Peyer's patch (tissue), 4 donors: ENCODE measurements at places on chromosomes 3 and 15.

DNA sequence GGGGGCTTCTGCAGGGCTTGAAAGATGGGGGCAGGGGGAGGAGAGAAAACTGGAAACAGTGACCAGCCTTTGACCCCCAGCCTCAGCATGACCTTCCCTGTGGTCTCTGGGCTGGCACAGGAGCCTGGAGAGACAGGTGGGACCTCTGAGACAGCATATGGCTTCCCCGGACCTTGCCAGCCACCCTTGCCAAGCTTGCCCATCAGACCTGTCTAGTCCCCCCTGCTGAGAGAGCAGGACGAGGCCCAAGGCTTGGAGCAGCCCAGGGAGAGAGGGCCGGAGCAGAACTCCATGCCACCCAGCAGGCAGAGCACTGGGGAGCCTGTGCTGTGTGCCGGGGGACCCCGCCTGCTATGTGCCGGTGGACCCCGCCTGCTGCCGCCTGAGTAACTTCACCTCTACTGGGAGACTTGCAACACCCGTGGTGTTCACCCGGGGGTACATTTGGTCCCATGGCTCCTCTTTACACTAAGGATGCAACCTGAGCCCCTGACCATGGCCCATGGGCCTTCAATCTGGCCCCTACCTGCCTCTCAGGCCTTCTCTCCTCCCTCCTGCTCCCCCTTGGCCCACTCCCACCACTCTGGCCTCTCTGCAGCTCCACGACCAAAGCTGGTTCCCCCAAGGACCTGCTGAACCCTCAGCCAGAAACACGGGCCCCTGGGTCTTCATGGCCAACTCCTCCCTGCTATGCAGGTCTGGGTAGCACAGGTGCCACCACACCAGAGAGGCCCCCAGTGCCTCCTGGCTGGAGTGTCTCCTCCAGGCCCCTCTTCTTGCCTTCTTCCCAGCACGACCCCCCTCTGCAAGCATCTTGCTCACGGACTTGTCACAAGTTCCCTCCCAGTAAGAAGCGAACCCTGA is 21.1 kb upstream of the SLC41A3 start:
- DNase-seq = no peak

GRCh38 chr3:195591852-195592251 is 8.1 kb upstream of the APOD start:
- no peak for DNase-seq

DNA sequence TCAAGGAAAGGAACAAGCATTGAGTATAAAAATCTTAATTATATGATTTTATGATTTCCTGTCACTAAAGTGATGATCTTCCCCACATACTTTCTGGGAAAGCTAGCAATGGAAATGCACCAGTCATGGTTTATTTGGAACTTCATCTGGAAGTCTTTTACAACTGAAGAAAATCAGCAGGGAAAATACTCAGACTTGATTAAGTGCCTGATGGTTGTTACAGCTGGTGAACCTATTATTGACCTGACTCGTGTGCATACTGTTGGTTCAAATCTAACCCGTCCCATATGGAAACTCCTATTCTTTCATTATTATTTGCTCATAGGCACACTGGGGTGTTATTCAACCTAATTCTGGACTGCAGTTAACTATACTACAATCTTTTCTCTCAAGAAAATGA is 701.8 kb upstream of the CCDC54 start:
- DNase-seq = no peak

GRCh38 chr15:100994597-100995446 is 75.7 kb downstream of the LRRK1 start:
- no peak for DNase-seq

DNA sequence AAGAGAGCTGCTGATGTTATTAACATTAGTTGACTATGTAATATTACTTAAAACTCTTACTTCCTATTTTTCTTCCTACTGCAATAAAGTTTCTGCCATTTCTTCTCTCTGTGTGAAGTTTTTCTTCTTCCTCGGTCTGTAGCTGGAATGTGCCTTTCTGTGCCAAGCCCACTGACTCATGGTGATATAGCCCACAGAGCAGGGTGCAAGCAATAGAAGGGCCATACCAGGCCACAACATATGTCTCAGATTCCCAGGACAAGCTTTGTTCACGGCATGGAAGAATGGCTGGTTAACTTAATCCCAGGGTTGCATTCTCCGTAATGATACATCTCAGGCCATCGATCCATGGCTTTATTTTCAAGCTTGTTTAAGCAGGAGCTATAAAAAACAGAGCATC is 815.3 kb downstream of the TUSC7 start:
- DNase-seq = no peak

GRCh38 chr3:42653560-42654330 is at the start of gene ZBTB47:
ZBTB47 (plus strand) TSS chr3:42653697; CDS start chr3:42658356, 4,659 bp downstream.
- DNase-seq = peak; percentile 44

GRCh38 chr3:149575961-149576564 is 81.8 kb downstream of the WWTR1 start:
- no peak for DNase-seq

DNA sequence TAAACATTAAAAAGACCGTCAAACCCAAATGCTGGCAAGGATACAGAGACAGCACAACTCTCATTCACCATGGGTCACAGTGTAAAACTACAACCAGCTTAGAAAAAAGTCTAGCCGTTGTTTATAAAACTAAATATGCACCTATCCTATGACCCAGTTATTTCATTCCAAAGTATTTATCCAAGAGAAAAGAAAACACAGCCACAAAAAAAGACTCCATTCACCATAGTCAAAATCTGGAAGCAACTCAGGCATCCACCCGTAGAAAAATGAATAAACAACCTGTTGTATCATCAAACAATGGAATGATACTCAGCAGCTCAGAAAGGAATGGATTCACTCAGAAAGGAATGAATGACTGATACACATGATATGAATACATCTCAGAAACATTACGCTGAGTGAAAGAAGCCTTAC is 28.6 kb downstream of the PLD1 start:
- no peak for DNase-seq

DNA sequence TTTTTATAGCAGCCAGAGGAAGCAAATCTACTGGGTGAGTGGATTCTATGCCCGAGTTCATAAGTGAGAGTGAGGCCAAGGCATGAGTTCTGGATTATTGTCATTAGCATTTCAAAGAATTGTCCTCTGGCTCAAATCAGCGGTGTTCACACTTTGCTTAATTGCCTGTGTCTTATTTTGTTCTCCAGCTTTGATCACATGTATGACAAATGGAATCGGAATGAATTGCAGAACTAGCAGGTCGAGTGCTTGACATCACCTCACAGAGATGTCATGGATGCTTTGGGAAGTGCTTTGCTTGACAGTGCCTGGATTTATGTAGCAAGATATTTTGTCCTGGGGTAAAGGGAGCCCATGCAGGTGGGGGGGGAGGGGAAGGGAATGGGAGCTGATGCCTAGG is 68.0 kb downstream of the SH3GL3 start:
- no peak for DNase-seq

DNA sequence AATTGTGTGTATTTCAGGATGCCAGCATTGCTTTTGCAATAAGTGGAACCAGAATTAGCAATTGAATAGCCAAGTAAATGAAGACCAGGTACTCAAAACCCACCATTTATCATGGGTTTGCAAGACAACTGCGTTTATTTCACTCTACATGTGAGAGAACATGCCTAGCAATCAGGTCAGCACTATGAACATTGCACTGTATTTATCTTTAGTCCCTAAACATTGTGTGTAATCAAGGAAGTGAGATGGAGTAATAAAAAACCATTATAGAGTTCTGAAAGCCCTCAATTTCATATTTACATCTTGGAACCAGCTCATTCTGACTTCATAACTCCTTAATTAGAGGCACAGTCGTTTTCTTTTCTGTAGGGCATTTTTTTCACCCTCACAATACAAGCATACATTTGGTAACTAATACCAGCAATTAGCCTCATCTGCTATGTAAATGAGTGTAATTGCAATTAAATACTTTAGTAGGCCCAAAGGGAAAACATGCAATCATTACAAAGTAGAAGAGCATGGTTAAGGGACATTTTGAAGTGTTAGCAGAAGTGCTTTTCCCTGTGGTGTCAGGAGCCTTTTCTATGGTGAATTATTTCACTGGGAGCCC is 153.1 kb upstream of the DPH6 start:
- DNase-seq = no peak

DNA sequence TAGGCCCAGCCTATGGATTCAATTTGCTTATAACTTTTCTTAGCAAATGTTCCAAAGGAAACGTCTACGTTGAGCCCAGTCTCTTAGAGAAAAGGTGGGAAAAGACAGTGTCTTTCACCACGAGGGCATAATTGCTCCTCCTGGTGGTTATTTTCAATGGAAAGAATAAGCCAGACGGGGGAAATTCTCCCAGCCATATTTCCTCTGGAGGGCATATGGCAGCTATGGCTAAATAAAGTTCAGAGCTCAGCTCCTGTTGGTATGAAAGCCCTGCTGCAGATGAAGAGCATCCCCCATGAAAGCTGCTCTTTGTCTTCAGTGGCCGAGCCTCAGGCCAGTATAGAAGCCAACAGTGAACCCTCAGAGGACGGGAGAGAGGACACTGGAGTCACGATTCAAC is 297.9 kb downstream of the RYR3 start:
- DNase-seq = no peak

DNA sequence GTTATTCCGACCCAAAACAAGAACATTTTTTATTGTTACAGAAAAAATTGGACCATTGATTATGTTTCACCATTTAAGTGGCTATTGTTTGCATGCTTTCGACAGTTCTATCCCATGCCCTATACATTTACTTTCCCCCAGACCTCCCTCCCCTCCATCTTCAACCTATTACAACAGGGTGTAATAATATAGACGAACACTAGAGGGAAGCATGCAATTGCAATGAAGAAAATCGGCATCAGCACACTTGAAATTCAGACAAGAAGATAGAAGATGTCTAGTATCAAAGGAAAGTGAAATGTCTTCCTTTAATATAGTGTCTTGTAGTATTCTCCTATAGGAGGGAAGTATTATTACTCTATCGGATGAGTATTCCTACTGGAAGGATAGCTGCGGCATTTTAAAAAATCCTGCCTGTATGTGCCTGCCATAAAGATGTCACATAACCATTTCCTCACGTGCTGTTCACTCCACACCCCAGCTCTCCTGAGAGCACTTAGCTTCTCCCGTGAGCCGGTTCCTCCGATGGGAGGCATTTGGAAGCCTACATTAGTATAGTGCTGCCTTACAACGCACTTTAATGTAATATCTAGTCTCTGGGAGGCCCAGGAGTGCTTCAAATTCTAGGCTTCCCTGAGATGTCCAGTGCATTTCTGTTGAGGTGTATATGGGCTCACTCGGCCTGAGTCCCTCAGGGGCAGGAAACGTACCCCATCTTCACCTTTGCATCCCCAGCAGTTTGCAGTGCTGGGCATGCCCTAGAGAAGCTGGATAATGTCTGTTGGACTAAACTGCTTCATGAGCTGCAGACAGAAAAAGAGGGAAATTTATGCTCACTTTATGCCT is 17.8 kb upstream of the ERICH6 start:
- no peak for DNase-seq

DNA sequence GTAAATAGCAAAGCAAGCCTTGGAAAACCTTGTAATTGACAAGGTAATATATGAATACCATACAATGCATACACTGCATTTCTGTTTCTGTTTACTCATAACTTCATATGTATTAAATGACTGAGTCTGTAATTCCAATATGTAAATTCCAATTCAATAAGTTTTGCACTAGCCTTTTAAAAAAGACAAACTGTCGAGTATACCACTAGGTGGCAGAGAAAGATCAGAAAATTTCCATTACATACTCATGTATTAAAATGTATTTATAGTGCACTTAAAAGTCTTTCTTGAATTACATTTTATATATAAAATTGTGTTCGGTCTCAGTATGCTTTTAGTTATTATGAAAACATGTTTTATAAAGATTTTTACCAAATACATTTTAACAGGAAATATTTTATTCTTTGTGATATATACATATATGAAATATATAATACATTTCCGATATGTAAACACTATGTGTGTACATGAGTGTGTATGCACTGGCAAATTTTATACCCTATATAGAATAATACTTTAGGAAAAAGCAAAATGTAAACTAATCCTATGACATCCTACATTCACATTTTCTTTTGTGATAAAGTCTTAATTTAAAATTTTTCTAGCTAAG is 216.8 kb downstream of the VGLL3 start:
- DNase-seq = no peak

DNA sequence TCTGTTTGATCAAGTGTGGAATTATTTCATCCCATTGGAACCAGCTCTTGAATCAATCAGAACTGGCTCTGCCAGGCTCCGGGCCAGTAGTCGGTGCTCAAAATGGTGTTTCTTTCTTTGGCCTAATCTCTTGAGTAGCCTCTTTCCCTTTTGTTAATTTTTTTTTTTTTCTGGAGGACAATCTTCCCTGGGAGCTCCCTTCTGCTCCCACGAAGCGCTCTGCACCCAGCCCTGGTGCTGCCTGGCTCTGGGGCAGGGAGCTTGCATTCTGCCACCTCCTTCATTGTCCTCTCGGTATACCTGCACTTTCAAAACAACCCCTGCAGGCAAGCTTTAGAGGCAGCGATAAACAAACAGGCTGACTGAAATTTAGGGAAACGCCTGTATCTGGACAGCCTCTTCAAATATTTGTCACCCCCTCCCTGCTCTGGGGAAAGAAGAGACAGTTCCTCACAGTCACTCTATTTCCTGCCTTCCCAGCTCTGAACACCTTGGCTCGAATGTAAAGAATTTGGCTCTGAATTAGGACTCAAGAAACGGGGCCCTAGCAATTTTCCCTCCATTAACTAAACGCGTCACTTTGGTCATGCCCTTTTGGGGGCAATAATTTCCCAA is 1.1 kb upstream of the THSD4 start:
- DNase-seq = no peak

DNA sequence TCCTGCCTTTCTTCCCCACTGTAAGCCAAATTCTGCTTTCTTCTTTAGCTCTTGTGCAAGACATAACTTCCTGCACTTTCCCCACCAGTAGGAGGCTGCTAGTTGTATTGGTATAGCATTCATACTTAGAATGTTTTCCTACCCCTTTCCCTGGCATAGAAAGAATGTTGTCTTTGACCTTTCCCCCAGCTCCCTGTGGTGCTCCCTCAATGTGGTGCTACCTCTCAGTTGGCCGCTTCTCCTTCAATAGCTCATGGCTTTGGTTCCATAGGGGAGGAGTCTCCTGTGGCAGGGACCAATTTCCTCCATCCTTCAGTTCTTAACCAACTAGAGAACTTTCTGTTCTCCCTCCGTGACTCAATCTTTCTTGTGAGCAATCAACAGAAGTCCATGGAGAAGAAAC is 67.5 kb upstream of the AKAP13 start:
- no peak for DNase-seq

GRCh38 chr3:161153480-161153879 is 48.3 kb upstream of the B3GALNT1 start:
- DNase-seq = no peak

GRCh38 chr3:23440416-23441294 is 237.5 kb downstream of the UBE2E2 start:
- no peak for DNase-seq

- DNase-seq = no peak
Measured at GRCh38 chr15:42373274-42373673, 14.0 kb downstream of the CAPN3 start.

GRCh38 chr3:29092348-29092747 is 188.5 kb upstream of the RBMS3 start:
- no peak for DNase-seq

GRCh38 chr3:184968115-184968514 is 156.1 kb downstream of the VPS8 start:
- DNase-seq = no peak
